ENCODE measurements at places on chromosomes 7 and 10.

GRCh38 chr10:116960066-116960776 lies 44.8 kb downstream of the SHTN1 start:
- DNase-seq = no peak

DNA sequence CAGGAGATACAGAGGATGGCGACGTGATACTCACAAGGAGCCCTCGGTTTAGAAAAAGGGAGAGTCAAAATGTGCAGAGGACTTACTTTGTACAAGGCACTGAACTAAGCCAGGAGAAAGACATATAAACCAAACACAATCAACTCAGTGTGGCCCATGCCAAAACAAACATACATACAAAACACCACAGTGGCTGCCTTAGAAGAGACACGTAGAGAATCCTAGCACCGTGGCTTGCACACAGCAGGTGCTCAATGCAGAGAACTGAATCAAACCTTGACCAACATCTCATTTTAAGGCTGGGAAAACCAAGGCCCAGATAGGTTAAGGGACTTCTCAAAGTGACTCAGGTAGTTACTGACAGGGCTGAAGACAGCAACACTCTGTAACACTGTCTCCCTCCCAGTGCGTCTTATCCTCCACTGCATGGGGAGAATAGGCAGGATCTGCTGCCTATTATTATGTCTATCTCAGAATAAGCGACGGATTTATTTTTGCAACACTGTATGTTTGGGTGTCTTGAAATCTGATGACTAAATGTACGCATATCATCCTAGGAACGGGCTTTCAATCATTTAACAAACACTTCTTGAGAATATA lies 11.0 kb downstream of the SORBS1 start:
- no peak for DNase-seq

DNA sequence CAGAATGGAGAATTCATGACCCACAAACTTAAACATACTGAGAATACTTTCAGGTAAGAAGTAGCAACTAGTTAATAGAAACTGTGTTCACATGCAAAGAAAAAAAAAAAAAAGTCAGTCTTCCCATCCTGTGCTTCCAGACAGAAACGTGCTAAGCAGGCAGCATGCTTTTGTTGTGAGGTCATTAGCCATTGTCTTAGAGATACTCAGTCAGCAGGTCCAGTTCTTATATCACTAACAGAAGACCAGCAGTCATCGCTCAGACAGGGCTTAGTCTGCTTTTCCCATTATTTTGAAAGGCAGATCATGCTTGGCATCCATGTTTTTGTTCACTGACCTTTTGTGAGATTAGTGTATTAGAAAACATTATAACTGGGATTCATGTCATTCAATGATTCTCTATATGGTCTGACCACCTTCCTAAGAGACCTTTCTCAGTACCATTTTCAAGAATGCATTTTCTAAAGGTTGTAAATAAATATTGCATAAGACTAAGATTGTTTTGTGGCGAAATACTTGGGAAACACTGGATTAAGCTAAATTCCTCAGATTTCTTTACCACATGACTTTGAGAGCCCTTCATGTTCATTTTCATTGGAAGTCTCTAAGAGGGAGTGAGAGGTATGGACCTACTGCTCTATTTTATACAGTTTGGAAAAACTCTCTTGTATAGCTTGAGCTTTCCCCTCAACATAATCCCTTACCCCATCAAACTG lies 45.0 kb upstream of the AGBL3 start:
- peak; percentile 65 for DNase-seq

DNA sequence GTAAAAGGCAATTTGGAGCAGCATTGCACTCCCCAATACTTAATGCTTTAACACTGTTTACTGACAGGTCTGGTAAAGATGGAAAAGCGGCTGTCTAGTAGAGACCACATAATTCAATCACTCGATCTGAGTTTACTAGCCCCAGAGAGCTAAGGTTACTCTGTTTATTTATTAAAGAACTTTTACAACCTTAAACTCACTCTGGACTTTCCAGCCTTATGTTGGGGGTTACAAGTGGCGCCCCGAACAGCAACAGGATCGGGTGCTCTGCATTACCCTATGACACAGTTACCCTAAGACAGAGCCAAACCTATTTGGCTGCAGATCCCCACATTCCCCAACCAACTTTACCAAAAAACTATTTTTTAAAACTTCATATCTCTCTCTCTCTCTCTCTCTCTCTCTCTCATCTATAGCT lies 43.9 kb downstream of the MRPS24 start:
- DNase-seq = no peak

DNA sequence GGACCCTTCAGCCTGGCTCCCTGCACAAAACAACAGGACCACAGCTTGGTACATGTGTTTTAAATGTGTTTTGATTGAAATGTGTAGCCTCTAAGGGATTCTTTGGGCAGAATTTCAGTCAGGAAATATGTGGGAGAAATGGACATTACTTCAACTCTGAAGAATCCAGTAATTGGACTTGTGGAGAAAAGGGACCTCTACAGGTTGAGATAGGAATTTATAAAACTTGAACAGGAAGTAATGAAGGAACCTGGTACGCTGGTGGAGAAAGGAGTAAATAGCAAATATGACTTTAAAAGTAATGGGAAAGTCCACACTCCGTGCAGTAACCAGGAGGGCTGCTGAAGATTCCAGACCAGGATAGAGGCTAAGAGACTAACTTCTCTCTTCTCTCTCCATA lies 220.5 kb downstream of the LHFPL3 start:
- DNase-seq = no peak

DNA sequence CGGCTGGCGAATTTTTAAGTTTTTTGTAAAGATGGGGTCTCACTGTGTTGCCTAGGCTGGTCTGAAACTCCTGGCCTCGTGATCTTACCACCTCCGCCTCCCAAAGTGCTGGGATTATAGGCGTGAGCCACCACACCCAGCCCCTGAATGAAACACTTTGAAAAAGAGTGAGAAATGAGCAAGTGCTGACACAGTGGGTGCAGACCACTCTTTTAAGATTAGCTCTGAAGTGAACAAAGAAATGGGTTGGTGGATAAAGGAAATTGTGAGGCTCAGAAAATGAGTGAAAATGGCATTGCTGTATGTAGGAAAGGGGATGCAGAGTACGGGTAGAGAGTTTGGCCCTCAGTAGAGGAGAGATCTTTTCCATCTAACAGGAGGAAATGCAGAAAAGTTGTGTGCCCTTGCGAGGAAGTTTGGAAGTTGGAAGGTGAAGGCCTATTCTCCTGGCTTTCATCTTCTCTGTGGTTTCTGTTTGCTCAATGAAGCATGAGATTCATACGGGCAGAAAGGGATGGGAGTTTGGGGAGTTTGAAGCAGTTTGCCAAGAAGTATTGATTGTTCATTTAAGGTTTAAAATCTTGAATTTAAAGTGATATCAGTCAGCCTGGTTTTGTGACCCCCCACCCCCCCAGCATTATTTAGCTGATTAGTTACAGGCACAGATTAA lies 11.0 kb downstream of the MAPK8 start:
- no peak for DNase-seq

DNA sequence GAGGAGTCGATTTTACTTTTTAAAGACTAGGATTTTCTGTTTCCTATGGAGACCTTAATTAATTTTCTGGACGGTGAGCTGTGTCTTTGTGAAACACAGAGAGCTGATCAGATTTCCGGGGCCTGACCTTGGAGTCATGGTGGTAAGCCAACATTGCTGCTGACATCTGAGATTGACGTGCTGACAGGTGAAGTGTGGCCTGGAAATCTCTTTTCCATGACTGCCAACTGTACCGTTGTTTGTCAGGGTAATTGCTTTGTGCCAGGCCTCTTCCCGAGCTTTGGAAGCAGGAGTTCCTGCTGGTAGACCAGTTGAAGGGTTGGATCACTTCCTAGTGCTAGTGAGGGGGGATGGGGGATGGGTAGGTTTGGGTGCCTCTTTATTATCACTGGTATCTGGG lies 71.2 kb downstream of the ADRA2A start:
- no peak for DNase-seq

DNA sequence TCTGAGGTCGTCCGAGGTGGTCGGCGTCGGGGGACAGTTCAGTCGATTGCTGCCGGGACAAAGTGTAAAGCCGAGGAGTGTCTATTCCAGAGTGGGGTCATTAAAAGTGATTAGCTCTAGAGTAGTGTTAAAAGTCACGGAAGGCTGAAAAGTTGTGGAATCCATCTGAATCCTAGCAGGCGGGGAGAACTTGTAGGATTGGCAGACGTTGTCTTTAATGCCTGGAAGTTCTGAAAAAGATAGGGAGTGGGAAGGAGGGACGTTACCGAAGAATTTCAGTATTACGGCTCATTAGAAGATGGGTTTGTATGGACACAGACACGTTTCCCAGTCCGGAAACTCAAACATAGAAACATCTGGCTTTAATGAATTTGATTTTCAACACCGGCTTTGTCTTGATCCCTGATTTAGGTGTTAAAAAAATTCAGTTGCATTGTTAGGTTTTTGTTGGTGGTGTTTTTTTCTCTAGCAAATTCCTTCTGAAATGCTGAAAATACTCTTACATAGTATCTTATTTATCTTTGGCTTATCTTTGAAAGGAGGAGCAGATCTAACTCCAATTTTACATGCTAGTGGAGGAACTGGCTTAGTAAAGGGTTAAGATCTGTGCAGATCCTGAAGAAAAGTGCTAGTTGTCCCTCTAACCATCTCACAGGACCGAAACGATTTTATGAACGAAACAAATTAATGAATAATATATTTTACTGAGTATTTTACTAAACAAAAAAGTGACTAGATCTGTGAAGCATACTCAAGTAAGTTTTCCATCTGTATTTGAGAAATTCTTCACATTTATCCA lies 900 bp downstream of the MKLN1 start:
- DNase-seq = no peak

DNA sequence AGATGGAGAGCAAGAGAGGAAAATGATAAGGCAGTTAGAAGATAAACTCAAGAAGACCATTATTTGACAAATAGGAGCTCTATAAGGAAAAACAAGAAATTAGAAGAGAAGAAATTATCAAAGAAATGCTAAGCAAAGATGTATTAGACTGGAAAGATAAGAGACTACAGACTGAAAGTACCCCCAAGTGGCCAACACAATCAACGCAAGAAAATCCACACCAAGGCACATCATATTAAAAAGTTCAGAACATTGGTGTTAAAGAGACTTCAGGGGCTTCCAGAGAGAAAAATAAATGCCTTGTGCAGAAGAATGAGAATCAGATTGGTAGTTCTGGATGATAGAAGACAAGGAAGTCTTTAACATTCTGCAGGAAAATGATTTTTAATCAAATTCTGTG lies 46.0 kb downstream of the SH2D4B start:
- no peak for DNase-seq

- DNase-seq = no peak
Observed at GRCh38 chr7:150449206-150449952, 1.1 kb upstream of the GIMAP8 start.

DNA sequence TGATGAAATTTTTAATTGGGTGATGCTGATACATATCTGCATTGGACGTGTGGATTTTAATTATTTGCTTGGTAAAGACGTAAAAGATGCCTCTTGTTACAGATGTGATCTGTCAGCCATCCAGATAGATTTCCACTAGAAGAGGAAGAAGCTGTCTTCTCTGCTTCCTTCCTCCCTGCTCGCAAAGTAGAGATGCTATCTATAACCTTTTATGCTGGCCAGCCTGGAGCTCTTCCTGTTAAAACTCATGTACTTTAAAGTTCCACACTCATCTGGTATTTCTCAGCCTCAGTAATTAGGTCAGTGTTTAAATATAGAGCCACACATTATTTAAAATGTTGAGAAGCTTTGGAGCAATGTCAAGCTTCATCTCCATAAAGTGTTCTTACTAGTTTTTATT lies 51.2 kb upstream of the TMEM229A start:
- no peak for DNase-seq

GRCh38 chr7:151704299-151704959 lies 172.5 kb downstream of the PRKAG2 start:
- DNase-seq = no peak

GRCh38 chr10:75430000-75430763 lies 1.2 kb upstream of the LRMDA start:
- DNase-seq = peak; percentile 92

GRCh38 chr10:99758211-99758891 lies 24.1 kb upstream of the ABCC2 start:
- DNase-seq = no peak
